Stimulated activated CD4-positive, alpha-beta T cell treated with anti-CD3 and anti-CD28 coated beads, TNF-alpha, amount 100 ng/mL, for 1 hour (primary cell): ENCODE measurements at places on chromosomes 11 and 22.

DNA sequence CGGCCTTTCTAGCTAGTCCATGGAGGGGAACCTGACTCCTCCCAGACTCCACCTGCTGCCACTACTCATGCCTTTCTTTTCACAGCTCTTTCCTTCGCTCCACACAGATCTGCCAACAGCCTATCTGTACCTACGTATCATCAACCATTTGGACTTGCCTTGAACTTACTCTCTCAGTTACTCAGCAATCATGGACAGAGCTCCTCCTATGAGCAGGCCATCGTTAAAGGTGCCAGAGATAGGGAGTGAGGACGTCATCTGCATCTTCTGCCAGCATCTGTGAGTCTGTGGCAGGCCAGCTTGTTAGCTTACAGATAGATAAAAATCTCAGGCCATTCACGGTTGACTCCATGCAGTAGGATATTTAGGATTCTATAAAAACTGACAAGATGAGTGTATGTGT, 162.9 kb upstream of the ZBED5 start:
- DNase-seq = no peak

- DNase-seq = no peak
Measured at GRCh38 chr11:92022499-92022898, 202.1 kb upstream of the FAT3 start.

DNA sequence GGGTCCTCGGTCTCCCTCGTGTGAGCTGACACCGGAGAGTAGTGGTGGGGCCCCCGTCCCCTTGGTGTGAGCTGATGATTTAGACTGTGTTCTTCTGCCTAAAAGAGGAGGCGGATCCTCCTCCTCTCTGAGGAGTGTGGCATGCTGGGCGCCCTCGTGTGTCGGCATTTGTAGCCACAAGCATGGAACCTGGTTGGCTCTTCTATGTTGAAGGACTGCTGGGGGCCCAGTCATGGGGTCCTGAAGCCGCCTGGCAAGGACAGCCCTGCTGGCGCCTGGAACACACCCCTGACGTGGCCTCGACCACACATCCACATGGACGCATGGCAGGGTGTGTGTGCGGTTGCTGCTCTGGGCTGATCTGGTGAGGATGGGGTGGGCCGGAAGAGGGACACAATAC, 50.2 kb downstream of the AP2A2 start:
- DNase-seq = no peak

GRCh38 chr11:83392556-83392955, 106.4 kb upstream of the CCDC90B start:
- no peak for DNase-seq

DNA sequence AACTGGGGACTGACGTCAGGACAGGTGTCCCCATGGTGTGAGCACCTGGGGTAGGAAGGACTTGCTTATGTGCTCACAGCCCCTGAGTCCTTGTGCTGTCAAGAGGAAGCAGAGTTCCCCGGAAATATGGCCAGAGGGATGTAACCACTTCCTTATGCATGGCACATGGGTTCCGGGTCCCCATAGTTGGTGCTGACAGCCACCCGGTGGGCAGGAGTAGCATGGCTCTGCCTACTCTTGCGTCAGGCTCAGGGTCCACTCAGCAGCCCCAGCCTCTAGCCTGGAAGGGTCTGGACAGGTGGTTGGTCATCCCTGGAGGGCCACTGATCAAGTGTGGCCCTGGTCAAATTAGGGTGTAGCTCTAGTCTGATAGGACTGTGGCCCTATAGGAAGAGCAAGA, 42.8 kb upstream of the CCND1 start:
- DNase-seq = no peak

GRCh38 chr11:12291766-12292165, 85.6 kb upstream of the PARVA start:
- no peak for DNase-seq

DNA sequence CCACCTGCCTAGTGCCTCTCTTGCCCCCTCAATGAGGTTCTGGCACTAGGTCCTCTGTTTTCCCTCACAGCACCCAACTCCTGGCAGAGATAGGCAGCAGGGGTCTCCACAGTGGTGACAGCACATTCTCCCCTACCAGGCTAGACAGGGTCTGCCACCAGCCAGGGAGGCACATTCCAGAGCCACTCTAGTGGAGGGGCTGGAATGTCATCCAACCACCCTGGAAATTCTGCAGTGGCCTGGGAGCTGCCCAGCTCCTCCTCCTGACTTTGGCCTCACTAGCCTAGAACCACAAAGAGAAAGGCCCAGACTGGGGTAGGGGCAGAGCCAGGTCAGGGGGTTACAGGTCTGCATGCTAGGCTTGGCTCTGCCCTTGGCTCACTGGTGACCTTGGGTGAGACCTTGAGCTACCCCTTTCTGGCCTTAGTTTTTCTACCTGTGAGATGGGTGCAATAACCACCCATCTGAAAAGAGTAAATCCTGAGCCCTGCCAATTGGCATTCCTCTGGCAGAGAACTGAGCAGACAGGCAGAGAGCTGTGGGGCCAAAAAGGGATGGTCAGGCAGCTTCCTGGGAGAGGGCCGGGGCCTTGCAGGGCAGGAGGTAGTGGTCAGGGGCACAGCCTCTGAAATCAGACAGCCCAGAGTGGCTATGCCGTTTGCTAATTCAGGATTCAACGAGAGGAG, 7.1 kb downstream of the P2RY2 start:
- no peak for DNase-seq

DNA sequence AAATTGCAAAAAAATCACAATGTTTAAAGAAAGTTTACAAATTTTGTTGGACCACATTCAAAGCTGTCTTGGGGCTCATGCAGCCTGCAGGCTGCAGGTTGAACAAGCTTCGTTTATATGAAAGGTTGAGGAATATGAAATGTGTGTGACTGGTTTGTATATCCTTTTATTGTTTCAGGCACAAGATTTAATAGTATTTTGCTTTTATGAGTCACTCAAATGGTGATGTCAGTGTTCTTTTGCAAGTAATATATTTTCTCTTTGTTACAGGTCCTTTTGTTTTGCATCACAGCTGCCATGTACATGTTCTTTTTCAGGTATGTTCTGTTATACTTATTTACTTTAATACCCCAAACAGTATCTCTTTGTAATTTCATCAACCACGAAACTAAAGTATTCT, 198.6 kb downstream of the TMEM135 start:
- no peak for DNase-seq

GRCh38 chr22:46007848-46008261, 30.9 kb upstream of the WNT7B start:
- no peak for DNase-seq

- no peak for DNase-seq
Measured at GRCh38 chr11:113072237-113072858, 111.1 kb downstream of the NCAM1 start.

DNA sequence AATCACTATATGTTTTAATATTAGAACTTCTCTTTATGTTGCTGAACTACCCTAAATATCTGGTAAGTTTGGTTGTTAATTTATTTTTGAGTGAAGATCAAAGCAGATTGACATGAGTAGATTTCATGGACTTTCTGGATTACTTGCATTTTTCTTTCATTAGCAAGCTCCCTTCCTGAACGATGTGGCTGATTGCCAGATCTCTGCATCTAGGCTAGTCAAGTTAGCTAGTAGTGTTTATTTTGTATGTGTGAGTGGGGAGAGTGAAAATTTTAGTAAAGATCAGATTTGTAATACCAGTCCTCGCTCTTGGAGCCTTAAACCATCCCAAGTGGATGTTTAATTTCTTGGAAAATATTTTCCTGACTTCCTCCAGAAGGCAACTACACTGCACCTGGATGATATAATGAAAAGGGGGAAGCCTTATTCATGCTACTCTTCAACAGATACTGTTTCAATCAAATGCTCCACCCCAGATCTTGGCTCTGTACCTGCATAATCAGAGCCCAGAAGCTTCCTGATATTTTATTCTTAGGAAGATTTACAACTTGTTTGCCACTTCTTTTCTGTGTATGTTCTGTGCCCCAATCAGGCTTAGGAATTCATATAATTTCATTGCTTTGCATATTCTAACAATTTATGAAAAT, 143.2 kb upstream of the GRIA4 start:
- no peak for DNase-seq
